RKO (cell line): ENCODE measurements at places on chromosomes 7 and 10.

DNA sequence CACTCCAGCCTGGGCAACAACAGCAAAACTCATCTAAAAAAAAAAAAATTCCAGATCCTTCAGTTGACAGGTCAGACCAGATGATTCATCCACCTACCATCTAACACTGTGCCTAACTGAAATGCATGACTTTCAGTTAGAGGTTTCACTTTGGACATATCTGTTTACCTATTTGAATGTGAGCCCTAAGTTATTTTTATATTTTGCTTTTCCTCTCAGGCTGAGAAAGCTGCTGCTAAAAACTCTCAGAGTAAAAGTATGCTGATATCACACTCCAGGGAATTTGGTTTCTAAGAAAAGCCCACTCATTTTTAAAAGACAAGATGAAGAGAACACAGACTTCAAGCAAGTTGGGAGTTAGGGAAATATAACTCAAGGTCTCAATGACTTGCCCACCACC, 126.0 kb downstream of the SGMS1 start:
- DNase-seq: peak; percentile 23

DNA sequence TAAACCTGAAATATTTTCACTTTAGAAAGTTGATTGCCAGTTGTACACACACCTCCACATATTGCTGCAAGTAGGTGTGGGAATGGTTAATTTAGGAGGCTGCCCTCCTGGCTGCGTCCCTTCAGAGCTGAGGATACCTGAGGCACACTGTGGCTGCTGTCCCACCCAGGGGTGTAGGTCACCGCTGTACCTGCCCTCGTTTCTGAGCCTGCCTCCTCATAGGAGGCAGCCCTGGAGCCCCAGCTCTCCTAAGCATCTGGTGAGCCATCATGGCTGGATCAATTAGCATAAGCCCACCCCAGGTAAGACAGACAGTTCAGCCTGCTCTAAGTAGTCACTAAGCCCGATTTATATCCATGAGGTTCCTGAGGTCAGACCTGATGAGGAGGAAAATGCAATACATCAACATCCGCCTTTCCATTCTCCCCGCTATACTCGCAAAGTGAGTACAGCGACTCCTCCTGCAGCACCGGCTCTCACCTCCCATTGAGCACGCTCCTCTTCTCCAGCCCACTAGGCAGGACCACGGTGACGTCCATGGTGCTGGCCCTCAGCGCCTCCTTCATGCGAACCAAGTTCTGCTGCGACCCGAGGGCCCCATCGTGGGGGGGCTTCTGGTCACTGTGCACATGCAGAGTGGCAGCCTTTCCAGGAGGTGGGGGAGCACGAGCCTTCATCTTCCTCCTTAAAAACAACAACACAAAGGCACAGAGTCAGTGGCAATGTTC, 97.2 kb downstream of the COBL start:
- no peak for DNase-seq

DNA sequence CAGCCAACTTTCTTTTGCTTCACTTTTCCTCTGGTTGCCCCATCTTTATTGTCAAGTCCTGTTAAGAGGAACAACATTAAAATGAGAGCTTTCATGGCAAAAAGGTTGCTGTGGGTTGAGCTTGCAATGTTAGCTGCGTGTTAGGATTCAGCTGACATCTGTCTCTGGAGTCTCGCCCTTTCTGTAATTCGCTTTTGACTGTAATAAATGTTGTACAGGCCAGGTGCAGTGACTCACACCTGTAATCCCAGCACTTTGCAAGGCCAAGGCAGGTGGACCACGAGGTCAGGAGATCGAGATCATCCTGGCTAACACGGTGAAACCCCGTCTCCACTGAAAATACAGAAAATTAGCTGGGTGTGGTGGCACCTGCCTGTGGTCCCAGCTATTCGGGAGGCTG, 24.1 kb downstream of the MNX1 start:
- no peak for DNase-seq

DNA sequence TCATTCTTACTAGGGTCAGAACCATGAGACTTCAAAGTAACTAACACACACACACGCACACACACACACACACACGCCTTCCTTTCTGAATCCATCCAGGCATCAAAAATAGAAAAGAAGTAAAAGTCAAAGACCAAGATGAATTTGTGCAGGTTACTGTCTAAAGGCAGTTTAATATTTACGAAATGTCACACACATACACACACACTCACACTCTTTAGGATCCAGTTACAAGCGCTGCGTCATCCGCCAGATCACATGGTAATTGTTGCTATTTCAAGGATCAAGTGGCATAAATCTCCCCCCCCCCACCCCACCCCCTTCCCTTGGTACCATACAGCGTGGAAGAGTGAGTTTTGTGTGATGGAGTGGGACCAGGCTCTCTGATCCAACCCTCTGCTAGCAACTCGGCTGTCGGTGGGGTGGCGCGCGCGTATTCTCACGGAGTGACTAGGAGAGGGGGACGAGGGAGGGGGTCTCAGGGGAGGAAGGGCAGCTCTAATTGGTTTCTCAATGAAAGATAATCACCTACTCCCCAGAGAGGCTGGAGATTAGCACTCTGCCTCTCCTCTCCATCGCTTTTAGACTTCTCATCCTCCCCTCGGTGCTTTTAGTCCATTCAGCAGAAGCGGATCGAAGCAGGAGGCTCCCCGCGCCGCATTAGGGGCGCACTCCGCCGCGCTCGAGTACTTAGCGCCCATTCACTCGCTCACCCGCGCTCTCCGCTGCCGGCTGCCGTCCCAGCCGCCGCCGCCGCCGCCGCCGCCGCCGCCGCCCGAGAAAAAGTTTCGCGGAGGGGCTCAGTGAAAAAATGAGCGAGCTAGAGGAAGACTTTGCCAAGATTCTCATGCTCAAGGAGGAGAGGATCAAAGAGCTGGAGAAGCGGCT, 83.5 kb upstream of the PRKG1 start:
- no peak for DNase-seq

- DNase-seq: no peak
Measured at GRCh38 chr10:105658696-105659095, 1017.6 kb downstream of the SORCS3 start.

DNA sequence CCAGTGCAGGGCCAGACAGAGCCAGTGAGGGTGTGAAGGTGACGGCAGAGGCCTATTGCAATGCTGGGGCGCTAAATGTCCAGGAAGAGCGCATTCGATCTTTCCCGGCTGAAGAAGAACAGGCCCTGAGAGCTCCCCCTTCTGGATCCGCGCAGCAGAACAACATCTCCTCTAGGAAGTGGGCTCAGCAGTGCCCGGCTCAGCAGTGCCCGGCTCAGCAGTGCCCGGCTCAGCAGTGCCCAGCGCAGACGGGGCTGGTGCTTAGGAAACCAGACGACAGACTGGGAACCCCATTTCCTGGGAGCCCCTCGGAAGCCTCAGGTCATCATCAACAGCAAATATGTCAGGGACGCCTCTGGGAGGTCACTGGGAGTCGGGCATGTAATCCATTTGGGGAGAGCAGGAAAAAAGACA, 4.7 kb upstream of the NOS3 start:
- peak; percentile 77 for DNase-seq

DNA sequence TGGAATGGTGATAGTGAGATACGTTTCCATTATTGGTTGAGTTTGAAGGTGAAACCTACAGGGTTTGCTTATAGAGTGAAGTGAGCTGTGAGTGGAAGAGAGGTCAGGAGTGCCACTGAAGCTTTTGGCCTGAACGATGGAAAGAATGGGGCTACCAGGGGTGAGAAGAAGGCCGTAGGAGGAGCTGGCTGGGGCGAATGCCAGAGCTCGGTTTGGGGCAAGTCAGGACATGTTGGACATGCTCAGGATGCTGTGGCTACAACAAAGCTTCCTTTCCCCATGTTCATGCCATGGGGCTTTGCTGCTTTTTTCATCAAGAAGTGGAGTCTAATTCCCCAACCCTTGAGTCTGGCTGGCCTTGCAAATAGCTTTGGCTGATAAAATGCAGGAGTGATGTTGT, 253.7 kb downstream of the GLRX3 start:
- no peak for DNase-seq

DNA sequence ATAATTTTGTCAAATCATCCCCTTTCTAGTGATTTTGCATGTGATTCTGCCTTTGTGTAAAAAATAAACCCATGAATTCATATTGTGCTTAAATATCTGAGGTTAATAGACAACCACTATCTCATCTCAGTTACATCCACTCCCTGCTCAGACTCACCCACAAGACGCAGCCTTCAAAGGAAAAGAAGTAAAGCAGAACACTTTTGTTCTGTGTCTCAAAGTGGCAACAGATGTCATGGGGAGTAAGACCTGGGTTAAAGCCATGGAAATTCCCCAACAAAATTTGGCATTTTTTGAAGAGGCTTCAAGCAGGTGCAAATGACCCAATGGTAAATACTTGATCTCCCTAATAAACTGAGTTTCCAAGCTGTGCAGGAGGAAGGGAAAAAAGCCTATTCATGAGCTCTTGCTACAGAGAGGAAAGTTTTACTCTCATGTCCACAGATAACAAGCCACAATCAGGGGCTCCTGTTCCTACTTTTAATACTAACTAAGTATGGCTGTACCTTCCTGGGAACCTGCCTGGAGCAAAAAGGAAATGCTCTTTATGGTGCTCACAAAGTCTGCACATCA, 4.7 kb downstream of the CYP3A7 start:
- DNase-seq: no peak

GRCh38 chr7:131773413-131773812, 217.0 kb upstream of the PODXL start:
- DNase-seq: no peak

- DNase-seq: no peak
Measured at GRCh38 chr7:121002757-121003200, 14.3 kb downstream of the CPED1 start.

GRCh38 chr7:43747328-43748105, 11.0 kb upstream of the BLVRA start:
- no peak for DNase-seq

DNA sequence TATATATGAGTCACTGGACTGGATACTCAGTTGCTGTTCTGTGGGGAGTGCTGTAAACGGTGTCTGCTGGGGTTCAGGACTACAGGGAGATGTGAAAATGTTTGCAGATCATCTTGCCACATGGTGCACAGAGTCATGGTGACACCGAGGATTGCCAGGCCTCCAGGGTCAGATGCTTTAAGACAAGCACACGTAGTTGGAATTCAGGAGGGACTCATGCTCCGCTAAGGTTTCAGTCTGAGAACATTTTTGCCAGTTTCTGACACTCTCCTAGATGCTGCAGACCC, 211.3 kb downstream of the CXCL12 start:
- DNase-seq: no peak

DNA sequence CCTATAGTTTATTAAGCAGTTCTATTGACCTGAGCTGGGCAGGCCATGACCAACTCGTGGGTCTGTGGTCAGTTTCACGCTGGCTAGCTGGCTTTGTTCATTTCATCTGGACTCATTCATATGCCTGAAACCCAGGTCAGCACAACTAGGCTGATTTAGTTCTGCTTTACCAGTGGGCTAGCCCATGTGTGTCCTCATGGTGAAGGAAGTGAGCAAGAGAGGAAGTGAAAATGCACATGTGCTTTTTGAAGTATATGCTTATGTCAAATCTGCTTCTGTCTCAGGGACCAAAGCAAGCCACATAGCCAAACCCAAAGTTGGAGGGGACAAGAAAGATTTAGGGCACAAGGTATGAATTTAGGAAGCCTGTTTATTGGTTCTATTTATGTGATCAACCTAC, 154.5 kb downstream of the RNF133 start:
- DNase-seq: no peak

GRCh38 chr7:78714356-78714755, 739.1 kb downstream of the MAGI2 start:
- DNase-seq: no peak

- DNase-seq: peak; percentile 96
Measured at GRCh38 chr10:102645741-102646609, 1.7 kb downstream of the TRIM8 start.

DNA sequence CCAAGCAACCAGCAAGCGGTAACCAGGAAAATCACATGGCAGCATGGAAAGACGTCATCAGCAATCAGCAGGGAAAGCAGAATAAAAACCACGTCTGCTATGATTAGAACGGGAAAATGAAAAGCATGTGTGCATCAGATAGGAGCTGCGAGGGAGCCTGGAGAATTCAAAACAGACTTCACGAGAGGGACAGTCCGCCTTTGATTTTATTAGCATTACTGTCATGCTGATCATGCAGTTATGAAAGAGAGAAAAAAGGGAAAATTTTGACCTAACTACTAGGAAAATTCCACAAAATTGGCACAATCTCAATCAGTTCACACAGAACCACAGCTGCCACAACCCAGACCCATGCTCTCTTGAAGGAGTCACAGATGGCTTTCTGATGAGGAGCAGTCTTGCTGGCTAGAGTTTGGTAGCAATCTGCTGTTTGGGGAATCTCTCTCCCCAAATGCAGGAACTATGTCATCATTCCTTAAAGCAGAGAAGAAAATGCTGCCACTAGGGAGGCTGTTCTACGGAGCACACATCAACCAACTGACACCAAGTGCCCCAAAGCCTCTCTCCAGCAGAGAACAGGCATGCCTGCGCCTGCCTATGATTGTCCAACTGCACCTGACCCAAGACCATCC, 295.9 kb downstream of the TNS3 start:
- no peak for DNase-seq

GRCh38 chr7:34022626-34023025, 117.3 kb downstream of the BMPER start:
- no peak for DNase-seq
